ENCODE measurements at places on chromosomes 16 and 17.

GRCh38 chr17:4180791-4181190 lies 37.8 kb downstream of the CYB5D2 start:
- DNase-seq: no peak

DNA sequence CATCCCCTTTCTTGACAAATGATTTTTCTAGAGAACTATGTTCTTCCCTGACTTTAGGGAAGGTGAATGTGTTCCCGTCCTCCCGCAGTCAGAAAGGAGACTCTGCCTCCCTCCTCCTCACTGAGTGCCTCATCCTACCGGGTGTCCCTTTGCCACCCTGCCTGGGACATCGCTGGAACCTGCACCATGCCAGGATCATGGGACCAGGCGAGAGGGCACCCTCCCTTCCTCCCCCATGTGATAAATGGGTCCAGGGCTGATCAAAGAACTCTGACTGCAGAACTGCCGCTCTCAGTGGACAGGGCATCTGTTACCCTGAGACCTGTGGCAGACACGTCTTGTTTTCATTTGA lies 7.4 kb downstream of the NAT9 start:
- no peak for DNase-seq

DNA sequence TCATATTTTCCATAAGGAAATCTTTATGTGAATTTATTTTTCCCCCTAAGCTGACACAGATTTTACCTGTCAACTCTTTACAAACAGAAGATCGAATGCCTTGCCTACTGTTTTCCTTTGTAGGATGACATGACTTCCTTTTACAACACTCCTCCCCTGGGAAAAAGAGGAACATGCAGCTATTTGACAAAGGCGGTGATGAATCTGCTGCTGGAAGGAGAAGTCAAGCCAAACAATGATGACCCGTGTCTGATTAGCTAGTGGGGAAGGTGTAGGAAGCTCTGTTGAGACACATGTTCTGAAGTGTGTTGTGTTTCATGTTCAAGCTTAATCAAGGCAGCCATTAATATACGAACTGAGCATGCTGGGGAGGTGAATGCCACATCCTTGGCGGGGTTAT lies 238.0 kb downstream of the PHKB start:
- DNase-seq: no peak

DNA sequence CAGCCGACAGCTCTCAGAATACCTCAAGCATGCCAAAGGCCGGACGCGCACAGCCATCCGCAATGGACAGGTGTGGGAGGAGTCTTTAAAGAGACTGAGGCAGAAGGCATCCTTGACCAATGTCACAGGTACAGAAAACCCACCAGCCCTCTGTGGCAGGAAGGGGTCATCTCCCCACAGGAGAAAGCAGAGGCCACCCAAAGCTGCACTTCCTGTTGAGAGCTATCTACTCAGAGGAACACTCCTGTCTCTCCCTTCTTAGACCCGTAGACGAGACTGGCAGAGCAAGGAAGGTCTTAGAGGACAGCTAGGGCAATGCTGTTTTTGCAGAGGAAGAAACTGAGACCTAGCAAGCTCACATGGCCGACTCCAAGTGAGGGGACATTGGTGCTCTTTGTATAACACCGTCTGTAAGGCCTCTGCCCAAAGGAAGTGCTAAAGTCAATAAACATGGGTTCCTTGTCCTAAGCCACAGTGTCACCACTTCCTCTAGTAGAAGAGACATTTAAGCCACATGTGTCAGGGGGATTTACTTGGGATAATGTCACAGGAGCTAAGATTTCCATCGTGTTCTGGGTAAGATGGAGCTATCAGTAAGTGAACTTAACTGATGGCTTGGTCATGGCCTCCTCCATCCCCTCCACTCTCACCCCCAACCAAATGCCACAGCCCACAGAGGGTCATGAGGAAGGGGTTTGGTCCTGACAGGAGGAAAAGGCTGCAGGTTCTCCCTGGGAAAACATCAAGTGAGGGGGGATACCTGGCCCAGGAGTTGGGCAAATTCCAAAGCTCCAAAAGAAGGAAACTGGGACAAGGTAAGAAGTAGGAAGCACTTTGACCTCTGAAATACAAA lies 9.4 kb downstream of the LPO start:
- no peak for DNase-seq

DNA sequence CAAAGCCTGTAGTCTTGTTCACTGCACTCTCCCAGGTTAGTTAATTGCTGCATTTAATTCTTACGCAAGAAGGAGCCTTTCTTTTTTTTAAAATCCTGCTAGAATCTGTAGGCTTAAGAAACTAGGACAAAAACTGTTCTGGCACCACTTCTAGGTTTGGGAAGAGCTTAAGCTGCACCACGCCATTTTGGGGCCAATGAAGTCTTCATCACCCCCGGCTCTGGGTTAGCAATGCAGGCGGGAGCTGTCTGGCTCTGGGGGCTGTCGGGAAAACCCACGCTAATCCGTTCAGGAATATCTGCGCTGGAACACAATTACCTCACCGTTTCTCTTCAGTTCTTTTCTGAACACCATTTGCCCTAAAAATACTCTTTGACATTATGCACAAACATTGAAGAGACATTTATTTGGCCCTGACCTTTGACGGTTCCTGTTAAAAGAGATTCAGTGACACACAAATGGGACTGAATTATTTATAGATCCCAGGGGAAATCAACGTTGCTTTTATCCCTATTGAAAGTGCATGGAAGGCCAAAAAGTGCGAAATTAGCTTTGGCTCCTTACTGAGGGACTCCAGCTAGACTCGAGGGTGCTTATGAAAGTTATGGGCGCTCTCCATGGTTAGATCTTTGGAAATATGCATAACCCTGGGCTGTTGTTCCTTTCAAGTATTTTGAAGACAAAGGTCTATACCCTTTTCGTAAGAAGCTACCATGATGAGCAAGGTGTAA lies 249.2 kb downstream of the HAPSTR1 start:
- peak; percentile 16 for DNase-seq

GRCh38 chr17:50209472-50210239 lies 8.2 kb upstream of the COL1A1 start:
- DNase-seq: no peak

- no peak for DNase-seq
These were observed 157.9 kb downstream of the PITPNC1 start for GRCh38 chr17:67534941-67535340.

DNA sequence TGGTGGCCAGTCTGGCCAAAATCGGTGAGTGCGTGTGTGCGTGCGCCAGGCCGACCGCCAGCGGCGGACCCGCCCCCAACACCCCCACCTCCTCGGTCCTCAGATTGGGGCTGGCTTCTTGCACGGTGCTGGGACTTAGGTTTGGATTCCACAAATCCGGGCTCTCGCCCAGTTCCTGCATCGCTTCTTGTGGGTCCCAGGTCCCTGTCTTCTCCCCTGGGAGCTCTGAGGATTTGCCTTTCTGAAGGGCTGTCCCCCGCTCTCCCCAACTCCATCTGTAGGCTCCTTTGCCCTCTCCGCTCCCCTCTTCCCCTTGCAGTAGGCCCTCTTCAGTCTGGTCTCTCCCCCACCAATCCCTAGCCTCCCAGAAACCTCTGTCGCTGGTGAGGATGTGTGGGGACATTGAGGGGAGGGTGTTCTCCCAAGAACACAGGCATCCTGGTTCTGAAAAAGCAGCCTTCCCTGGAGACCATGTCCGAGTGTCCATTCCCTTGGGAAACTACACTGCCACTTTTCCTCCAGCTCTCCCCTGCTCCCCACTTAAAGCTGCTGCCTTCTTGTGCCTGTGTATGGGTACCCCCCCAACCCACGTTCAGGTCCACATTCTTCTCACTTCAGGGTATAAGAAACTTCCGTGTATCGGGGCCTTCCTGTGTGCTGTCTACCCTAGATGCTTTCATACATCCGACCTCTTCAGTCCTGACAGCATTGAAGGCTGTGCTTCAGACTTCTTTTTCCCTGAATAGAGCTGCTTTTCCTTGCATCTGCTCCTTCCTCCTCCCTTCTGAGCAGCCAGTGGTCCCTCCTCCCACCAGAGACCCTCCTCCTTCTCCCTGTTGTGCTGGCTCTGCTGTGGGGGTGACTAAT lies 632 bp downstream of the SLC9A5 start:
- DNase-seq: no peak

DNA sequence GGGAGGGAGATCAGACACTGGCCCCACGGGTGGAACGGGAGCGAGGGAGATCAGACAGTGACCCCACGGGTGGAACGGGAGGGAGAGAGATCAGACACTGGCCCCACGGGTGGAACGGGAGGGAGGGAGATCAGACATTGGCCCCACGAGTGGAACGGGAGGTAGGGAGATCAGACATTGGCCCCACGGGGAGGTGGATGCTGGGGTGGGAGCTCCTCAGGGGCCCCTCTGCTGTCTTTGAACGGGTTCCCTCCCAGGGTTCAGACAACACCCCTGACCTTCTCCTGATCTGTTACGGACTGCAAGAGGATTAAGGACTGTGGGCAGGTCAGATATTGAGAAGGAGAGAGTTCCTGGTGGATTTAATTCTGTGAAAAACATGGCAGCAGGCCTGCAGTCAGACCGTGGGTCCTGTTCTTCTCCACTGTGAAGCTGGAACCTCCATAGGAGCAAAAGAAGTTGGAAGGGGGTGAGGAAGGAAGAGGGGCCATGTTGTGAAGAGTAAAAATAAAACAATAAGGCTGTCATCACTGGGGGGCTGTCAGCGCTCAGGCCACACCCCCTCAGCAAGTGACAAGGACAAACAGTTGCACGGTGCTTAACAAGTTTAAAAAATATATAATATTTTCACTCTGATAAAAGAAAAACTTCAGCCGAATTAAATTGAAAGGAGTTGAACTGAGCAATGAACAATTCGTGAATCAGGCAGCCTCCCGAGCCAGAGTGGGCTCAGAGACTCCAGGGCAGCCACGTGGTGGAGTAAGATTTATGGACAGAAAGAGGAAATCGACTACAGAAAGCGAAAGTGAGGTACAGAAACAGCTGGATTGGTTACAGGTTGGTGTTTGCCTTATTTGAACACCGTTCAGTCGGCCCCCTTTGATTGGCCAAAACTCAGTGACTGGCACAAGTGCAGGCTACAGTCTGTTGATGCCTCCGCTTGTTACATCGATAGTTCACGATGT lies 348.7 kb upstream of the TNRC6C start:
- no peak for DNase-seq

DNA sequence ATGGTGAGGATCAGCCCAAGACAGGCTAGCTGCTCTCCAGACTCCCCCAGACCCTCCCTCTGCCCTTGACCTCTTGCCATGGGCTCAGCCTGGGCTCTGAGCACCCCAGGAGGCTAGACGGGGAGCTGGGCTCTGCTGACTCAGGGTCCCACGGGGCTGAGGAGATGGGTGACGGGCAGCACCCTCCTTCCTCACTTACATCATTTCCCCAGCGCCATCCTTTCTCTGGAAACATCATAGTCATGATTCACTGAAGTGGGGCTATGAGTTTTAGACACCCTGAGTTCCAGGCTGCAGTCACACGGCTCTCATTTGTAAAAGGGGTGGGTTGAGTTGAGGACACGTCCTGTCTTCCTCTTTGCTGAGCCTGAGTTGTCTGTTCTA lies 3.0 kb upstream of the ITGAX start:
- DNase-seq: no peak

DNA sequence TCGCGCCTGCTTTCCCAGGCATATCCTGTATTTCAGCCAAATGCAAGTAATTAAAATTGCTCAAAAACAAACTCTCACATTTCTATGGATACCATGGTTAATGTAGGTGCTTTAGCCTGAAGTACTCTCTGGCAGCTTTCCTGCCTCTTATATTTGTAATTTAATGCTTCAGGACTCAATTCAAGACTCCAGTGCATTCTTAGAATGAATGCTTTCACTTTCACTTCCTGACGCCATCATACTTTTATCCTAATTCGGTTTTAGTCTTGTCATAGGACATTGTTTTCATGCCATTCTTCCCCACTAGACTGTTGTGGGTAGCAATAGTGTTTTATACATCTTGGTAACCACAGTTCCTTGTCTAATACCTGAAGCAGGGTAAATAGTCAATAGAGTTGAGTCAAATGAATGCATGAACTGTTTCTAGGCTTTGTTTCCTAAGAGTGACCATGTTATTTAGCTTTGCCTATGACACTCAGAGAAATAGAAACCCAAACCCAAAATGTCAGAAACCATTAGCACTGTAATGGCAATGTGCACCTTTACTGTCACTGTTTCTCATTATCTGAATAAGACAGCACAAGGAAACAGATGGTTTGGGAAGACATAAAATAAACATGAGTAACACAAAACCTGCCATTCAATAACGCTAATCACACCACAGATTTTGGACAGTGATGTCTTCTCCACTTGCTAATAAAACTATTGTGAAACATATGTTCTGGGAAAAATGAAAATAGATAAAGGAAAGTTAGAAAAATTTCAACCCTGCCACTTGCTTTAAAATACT lies 705.5 kb downstream of the CDH11 start:
- DNase-seq: no peak

DNA sequence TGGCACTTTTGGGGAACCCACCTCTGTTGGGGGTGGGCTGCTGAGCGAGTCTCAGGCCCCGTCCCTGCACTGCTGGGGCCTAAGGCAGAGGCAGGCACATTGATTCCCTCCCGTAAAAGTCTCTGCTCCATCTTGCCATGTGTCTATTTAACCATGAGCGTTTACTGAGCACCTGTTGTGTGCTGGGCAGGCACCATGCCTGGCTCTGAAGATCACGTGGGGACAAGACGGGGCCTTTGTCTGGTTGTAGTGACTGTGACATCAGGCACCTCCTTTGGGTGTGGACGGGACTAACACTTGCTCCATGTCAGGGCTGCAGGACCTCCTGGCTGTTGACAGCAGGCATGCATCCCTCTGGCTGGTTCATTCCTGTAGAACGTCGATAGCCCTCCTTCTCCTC lies 204.7 kb upstream of the CIBAR2 start:
- no peak for DNase-seq

DNA sequence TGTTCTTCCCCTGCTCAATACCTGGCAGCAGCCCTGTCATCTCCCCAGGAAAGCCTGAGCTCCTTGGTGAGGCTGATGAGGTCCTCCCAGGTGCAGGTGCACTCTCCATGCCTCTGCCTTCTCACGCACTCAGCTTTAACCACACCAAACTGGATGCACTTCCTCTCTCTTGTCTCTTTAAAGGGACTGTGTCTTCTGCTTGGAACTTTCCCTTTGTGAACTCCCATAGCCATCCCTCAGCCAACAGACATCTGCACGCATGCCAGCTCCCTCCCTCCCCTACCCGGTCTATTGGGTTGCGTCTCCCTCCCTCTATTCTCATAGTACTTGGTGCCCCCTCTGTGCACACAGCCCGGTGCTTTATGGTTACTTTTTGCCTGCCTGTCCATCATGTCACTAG lies 231.2 kb downstream of the MSI2 start:
- DNase-seq: no peak

- DNase-seq: no peak
These were observed 159.4 kb upstream of the HSBP1 start for GRCh38 chr16:83648347-83648746.

DNA sequence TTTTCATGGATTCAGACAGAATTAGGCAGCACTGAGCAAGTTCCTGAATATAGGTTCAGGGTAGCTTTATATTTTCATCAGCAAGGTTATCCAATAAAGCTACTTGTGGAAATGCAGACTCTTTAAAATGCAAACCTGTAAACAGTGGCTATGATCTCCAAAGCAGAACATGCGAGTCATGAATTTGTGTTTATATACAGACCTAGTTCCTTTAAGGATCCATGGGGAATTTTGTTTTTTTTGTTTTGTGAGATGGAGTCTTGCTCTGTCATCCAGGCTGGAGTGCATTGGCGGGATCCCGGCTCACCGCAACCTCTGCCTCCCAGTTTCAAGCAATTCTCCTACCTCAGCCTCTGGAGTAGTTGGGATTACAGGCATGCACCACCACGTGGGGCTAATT lies 14.8 kb downstream of the CLEC16A start:
- no peak for DNase-seq

Data from nucleus accumbens (tissue), 56 donors.